Chondrocyte (in vitro differentiated cells): ENCODE measurements at places on chromosomes 7 and 10. TPM values are rescaled to one million over a fixed set of nuclear protein-coding genes. Genes with fewer than 3 reads are reported as not detected.

DNA sequence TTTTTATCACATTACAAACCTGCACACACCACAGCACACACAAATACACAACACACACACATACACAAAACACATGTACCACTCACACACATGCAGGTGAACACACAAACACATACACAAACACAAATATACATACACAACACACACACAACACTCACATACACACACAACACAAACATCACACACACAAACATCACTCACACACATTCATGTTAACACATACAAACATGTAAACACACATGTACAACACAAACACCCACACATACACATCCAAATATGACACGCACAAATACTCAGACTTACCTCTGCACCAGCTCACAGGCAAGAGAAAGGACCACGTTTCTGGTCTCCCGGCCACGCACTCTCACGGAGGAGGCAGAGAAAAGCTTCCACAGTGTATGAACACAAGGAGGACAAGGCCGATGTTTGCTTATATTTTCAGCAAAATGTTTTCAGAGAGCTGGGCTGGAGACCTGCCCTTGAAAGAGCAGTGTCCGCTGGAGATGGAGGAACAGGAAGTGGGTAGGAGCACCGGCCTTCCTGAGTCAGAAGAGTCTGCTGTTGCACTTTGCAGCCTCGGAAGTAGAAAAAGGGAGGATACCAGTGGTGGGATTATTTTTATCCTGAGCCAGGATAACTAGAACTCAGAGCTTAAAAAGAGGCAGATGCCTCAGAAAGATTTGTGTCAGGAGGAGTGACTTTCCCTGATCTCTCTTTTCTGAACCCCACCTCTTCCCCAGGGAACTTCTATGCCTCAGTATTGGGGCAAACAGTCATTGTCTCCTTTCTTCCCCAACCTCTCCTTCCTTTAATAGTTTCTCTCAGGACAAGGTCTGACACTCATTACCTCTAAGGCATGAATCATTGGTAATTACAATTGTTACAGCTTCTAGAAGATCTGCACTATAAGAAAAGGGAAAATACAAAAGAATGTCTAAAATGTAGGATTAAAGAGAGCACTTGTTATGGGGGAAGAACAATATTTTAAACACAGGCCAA, at the start of gene GIMAP6:
TSS of gene GIMAP6 (minus strand) at position 520 of the 999 bp plus-strand sequence. CDS start 2,243 bp downstream, outside the sequence.
- no peak for DNase-seq

DNA sequence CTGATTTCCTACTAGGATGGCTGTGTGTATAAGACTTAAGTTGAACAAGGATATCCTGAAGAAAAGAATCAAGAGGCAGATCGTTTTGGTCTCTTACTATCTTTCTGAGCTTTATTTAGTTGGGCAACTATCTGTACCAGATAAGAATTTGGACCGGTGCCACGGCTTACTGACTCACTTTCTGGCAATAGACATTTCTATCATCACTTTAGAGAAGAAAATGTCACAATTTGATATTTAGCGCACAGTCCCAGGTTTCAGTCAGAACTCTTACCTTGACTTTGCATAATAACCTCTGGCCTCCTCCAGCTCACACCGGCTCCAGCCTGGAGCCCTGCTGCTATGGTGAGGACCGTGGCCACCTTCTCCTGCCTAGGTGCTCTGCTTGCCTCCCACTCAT, 218.2 kb upstream of the MDFIC start:
- DNase-seq = no peak

- DNase-seq = no peak
Measured at GRCh38 chr10:73998623-73998928, 660 bp downstream of the VCL start.

GRCh38 chr10:12924911-12925310, 76.6 kb downstream of the CCDC3 start:
- DNase-seq = no peak

DNA sequence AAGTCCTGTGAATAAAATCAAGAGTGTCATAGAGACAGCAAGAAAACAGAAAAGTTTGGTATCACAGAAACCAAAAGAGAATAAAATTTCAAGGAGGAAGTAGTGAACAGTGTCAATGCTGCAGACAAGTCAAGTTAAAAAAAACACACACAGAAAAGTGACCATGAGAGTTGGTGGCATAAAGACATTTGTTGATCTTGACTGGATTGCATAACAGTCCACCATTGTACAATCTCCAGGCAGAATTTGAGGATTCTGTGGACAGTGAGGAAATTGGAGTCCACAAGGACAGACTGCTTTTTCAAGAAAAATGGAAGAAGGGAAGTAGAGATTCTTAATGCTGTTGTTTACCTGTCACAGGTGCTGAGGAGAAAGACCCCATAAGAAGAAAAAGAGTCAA, 412.5 kb downstream of the PLXDC2 start:
- DNase-seq = no peak

DNA sequence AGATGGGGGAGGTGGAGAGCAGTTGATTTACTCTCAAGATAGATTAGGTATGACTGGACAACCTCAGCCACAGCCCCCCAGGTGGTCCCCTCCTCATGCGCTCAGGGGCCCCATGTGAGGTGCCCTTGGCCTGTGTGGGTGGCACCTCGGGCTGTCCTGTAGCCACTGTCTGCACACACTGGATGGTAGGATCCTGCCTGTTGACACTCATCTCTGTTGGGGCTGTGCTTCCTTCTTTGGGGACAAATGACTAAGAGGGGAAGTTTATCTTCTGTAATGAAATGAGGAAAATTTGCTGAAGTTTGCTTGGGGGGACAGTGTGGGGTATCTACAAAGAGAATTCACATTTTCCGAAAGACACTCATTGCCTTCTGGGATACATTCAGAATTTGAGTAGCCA, 53.6 kb upstream of the ANTXRL start:
- DNase-seq = no peak

DNA sequence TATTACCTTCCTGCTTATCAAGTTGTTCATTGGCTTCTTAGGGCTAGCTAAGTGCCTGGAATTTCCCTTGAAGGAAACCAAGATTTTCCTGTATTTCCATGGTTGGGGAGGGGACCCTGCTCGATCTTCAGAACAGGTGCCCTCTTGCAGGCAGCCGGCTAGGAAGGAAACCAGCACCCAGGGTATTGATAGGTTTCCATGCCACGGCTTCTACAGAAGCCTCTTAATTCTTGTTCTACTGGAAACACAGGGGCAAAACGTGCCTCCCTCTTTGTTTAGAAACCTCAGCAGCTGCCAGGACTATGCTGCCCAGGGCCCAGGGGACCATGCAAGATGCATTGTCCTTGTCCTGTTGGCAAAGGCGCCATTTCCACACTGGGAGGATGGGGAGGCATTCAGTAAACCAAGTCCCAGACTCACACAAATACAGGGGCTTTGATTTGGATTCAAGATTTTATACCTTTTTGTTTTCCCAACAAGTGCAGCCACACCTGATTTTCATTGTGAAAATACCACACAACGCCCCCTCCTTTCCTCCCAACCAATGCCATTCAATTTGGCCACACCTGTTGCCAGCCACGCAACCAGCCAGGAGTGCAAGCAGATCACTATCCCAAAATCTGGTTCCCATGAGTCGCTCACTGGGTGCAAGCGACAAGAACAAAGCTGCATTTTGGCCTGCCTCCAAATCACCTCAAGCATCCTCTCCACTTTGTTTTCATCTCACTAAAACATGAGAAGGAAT, 29.6 kb downstream of the C10orf71 start:
- DNase-seq = no peak

DNA sequence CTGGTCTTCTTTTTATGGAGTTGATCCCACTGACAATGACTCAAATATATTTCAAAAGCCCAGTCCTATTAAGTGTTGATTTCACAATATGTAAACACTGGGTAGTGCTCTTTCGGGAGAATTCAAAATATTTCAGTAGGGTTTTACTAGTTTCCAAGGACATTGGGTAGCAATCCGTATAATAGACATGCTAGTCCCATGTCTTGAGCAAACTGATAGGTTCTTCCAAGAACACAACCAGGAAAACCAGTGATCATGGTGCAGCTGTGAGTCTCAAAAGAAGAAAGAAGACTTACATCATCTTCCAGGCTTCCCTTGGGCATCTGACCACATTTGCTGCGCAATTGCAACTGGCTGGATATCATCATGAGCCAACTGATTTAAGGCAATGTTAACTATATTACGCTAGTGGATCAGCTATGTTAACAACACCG, 59.3 kb upstream of the APBB1IP start:
- DNase-seq = no peak

DNA sequence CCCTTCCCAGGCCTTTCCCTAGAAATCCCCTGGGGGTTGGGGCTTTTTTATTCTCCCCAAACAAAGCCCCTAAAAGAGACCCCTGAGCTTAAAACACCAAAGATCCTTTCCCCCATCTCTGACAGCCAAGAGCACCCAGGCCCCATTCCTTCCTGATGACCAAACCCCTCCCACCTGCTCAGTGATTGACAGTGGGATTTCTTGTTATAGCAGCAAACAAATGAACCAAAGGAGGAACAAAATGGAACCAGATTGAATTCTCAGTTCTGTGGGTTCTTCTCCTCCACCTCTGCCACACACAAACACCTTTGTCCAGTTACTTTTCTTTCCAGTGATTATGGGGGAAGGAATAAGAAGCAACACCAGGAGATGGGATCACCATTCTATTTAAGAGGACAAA, 21.5 kb upstream of the CDHR3 start:
- DNase-seq = no peak

DNA sequence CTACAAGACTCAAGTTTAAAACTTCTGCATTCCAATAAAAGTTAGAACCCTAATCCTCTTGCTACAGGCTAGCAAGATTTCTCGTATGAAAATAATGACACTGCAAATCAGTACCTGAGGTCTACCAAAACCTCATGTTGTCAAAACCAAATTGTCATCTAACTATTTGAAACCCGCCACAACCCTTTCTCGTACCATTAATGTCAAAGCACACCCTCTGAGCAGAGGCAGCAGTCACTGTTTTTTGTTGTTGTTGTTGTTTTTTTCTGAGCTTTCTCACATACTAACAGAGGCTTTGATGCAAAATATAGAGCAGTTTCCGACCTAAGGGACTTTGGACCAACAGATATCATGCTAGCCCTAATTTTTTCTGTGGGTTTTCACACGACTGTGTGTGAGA, 563.9 kb upstream of the C7orf33 start:
- no peak for DNase-seq

- no peak for DNase-seq
Measured at GRCh38 chr10:78320506-78320905, 286.8 kb downstream of the RPS24 start.

GRCh38 chr10:91541481-91541880, 91.4 kb downstream of the PPP1R3C start:
- DNase-seq = no peak

IDI1 gene
- 39.0 to 45.7 TPM (median 40.6 TPM) in 3 replicates for total RNA-seq

OR2A5 gene
- not detected in 3 replicates for total RNA-seq

OPN1SW gene
- total RNA-seq = not detected in 3 replicates
